NCI-H345 (cell line): ENCODE measurements at places on chromosomes 13 and 19.
A peak's percentile ranks its signal among the peaks of the same experiment; 100 is the strongest.

GRCh38 chr13:110869231-110869804 is 45.6 kb downstream of the ANKRD10 start:
- DNase-seq: no peak

- no peak for DNase-seq
Observed at GRCh38 chr13:112951674-112952371, 17.2 kb upstream of the MCF2L start.

DNA sequence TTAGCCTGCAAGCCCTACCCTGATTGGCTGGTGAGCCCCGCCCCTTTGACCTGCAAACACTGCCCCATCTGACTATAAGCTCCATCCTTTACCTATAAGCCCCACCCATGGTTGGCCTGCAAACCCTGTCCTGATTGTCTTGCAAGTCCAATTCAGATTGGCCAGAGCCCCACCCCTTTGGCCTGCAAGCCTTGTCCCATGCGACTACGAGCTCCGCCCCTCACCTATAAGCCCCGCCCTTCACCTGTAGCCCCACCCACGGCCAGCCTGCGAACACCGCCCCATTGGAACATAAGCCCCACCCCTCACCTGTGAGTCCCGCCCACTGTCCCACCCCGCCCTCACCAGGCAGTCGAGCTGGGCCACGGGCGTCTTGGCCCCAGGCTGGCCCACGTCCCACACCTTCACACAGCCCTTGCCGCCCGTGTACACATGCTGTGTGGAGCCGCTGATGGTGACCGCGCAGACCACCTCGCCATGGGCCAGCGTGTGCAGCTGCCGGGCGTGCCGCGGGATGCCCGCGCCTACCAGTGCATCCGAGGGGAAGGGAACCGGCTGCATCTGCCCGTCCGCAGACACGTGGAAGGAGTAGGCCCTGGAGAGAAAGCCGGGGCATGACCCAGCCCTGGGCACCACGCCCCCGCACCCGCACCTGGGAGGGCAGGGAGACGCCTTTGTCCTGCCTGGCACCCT is 22.9 kb downstream of the TLE2 start:
- no peak for DNase-seq

GRCh38 chr19:41426952-41427646 is at the start of gene B3GNT8:
TSS of gene B3GNT8 (minus strand) at chr19:41427374. CDS start at chr19:41426778, 596 bp downstream.
- no peak for DNase-seq

DNA sequence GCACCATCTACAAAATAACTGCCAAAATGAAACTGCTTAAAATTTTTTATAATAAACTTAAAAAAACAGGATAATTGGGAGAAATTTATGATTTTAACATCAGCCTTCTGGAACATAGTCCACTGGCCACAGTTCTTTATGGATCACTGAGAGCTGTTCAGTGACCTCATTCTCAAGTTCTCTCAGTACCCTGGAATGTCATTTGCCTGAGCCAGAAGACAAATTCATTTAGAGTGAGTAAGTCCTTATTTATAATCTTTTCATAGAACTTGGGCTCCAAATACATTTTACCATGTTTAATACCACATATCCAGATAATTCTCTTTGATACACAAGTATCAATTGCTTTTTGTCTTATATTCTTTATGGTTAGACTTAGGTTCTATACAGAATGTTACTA is 87.6 kb downstream of the CAB39L start:
- DNase-seq: no peak

DNA sequence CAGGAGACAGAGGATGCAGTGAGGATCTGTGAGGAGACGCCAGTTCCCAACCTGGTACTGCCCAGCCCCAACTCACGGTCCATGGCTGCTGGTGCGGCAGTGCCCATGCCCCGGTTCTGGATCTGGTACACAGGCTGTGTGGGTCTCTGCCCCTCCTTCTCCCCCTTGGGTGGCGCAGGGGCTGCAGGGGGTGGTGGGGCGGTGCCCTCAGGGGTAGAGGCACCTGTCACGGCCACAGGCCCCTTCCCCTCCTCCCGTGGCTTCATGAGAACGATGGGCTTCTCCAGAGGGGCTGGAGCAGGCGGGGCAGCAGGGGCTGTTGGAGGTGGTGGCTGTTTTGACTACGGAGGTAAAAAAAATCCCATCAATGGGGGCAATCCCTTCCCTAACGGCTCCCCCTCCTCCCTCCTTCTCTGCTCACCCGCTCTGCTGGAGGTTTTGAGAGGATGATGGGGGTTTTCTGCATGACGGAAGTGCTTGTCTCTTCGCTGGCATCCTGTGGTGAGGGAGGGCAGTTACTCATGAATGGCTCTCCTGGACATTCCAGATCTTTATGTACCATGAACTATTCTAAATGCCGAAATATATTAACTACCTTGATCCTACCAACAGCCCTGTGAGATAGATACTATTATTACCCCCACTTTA is 7.1 kb downstream of the SMG9 start:
- no peak for DNase-seq

DNA sequence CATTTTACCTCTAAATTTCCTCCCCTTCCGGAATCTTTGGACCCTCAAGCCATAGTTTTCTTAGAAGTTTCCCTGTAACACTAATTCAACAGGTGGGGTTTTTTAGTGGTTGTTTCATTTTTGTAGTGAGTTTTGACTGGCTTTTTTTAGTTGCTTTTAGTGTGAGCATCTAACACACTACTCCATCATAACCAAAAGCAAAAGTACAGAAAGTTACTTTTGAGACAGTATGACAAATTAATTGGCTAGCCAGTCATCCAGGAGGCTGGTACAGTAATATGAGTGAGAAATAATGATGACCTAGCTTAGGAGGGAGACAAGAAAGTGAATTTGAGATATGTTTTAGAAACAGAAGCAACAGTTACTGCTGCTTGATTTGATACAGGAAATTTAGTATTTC is 71.5 kb downstream of the DNAJC15 start:
- no peak for DNase-seq

- no peak for DNase-seq
Observed at GRCh38 chr13:81874253-81874652, 1533.3 kb upstream of the SPRY2 start.

- no peak for DNase-seq
Observed at GRCh38 chr19:4217429-4218264, 11.7 kb upstream of the EBI3 start.

DNA sequence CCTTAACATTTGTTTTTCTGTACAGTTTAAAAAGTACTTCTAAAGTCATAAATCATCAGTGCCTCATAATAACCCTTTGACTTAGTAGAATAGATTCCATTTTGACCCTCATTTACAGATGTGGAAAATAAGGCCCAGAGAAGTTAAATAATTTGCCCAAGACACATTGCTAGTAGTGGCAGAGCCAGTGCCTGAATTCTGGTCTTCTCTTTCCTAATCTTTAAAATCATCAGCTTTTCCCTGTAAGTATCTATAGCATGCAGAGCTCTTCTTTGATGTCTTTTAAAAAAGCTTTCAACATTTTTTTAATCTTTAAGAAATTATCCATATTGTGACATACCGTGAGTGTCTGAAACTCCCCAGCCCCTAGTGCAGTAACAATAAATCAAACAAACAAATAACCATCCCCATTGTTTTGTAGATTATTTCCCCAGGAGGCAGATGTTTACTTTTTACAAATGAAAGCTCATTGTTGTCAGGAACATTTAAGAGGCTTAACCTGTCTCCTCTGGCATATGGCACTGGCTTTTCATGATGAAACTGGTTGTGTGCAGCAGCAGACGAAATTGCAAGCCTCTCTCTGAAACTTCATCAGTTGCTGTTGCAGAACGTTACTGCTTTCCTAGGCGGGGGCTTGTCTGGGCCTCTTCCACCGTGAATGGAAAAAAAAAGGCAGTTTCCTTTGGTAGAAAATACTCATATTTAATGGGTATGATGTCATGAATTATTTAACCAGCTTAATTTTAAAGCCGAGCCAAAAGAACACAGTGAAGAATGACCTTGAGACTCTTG is 31.7 kb upstream of the PCDH8 start:
- peak; percentile 57 for DNase-seq

DNA sequence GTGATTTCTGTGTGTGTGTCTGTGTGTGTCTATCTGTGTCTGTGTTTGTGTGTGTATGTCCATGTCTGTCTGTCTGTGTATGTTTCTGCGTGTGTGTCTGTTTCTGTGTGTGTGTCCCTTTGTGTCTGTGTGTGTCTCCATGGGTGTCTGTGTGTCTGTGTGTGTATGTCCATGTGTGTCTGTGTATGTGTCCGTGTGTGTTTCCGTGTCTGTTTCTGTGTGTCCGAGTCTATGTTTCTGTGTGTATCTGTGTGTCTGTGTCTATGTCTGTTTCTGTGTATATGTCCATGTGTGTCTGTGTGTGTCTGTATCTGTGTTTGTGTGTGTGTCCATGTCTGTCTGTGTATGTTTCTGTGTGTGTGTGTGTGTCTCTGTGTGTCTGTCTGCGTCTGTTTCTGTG is 276.3 kb upstream of the SOX1 start:
- DNase-seq: no peak

DNA sequence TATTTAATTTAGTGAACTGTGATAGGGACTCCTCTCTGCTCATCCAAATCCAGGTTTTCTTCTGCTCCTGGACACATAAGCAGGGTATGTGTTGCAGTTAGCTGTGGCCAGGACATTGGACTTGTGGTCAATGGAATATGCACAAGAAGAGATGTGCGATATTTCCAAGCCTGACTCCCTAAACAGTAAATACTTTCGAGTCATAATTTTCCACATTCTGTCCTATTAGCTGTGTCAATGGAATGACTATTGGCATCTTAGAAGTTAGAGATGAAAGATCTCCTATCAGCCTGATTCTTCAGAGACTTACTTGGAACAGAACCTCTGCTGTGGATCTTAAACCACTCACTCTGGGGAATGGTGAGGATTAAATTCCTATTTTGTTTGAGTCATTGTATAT is 771.0 kb downstream of the EFNB2 start:
- no peak for DNase-seq

DNA sequence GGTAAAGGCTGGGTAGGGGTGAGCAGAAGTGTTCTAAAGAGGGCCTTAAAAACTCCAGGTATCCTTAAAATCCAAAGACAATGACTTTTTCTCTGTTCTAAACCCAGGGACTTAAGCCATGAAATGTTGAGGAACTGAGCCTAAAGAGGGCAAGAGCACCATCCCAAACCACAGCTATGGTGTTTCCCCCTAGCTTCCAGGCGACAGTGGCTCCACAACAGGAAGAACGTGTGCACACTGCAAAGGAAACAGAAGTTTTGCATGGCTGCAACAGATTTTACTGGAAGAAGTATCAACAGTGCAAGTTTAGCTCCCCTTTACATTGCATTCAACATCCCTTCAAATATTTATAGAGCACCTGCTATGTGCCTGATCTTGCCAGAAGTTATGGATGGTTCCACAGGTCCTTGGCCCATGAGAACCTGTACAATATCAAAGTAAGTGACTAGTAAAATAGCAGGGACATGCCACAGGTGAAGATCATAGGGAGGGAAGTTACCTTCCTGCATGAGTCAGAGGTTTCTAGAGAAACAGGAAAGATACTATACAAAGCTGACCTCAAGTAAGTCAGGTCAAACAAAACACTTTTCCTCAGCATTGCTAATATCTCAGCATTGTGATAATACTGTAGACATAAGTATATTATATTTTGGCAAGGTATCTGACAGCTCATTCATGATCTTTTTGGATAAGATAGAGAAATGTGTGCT is 8.4 kb upstream of the KCTD12 start:
- no peak for DNase-seq

DNA sequence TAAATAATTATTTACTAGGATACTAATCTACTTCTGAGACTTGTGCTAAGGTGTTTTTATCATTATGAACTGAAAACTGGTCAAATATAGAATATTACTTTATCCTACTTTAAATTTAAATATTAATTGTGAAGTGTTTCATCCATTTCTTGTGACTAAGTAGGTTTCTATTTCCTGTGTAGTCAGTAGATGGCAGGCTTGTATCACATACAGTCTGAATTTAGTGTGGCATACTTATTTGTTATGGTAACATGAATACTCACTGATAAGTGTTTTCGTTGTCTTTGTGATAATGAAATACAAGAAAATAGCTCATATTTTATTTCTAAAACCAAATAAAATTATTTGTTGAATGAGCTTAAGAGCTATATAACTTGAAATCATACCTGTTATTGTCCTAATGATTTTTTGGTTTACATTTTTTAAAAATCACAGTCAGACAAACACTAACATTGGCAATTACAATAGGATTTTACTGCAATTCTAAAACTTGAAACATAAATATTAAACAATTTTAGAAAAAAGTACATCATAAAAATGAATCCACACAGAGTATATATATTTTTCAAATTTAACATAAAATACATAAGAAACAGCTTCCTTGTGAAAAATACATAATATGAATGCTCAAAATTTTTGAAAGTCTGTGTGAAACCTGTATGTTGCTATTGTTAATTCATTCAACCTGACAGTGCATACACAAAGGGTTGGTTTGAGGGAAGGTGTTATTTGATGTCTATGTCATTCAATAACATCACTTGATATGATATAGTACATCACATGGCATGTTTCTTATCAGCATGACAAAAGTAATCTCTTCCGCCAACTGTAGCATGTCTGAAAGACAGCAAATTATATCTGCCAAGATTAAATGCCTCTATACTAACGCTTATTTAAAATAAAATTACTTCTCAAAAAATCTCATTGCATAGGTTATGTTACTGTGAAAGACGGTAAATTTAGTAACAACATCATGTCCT is 904.8 kb upstream of the PCDH20 start:
- DNase-seq: peak; percentile 54

- no peak for DNase-seq
Observed at GRCh38 chr19:12664406-12665280, 1.9 kb downstream of the MAN2B1 start.

DNA sequence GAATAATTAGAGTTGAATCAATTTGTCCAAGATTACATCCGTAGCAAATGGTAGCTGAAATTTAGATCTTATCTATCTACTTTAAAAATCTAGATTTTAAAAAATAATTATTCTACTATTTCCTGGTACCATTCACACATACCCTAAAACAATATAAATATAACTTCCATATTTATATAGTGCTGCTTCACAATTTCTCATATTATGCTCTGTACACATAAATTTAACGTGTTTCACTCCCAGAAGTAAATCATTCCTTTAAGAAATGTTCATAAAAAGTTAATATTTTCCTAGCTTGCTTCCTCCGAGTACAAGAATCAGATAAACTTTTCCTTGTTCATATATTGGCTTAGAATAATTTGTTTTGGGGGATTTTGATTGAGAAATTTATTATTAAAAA is 857.0 kb upstream of the SPRY2 start:
- DNase-seq: no peak

- no peak for DNase-seq
Observed at GRCh38 chr19:36128392-36128736, 11.5 kb upstream of the CAPNS1 start.
